Left renal pelvis (tissue), 4 donors: ENCODE measurements at places on chromosomes 12 and 14. TPM values are rescaled to one million over a fixed set of nuclear protein-coding genes. Genes with fewer than 3 reads are reported as not detected.
A peak's percentile ranks its signal among the peaks of the same experiment; 100 is the strongest.

DNA sequence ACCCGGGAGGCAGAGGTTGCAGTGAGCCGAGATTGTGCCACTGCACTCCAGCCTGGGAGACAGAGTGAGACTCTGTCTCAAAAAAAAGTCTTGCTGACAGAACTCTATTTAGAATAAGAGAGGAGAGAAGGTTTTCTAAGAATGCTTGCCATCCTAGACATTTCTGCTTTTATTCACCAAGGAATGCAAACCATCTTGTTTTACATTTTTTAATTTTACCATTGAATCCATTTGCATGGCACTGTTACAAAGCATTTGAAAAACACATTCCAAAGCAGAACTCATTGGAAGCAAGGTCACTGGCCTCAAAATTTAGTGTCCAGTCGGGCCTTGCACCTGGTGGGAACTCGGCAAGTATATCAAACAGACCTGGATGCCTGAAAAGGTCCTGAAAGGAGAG, 44.2 kb upstream of the RASSF3 start:
- no peak for DNase-seq

- DNase-seq, result no peak
Observed at GRCh38 chr14:39267608-39268005, 33.9 kb downstream of the MIA2 start.

- DNase-seq, result no peak
Observed at GRCh38 chr14:34049790-34050189, 98.9 kb upstream of the EGLN3 start.

GRCh38 chr14:93788293-93788542, at the start of gene PRIMA1:
Gene PRIMA1 (minus strand): TSS chr14:93788485. CDS start chr14:93787718, 767 bp downstream.
- no peak for DNase-seq

DNA sequence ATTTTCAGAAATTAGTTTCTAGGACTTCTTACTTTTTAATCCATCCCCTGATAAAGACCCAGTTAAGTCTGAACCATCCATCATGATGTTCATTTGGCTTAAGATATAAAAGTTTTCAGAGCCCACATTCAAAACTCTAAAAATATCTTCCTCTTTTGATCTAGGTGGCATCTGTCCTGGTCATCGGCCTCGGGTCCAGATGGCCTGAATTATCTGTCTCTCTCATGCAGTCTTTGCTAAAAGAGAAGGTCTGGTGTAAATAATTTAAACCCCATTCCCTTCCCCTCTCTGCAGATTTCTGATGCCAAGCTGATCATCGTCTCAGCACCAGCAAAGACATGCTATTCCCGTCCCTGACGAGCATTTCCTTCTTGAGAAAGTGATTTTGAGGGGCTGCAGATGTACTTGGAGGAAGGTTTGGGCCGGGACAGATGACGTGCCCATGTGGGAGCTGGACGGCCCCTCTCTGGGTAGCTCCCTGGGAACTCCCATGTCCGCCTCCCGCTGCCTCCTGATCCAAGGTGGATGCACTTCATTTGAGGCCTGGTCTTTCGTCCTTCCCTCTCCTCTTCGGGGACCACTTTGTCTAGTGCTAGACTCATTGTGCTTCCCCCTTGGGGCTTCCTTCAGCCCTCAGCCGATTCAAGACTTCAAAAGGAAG, 173.0 kb upstream of the PRMT8 start:
- no peak for DNase-seq

The CISTR gene
- not detected for polyA plus RNA-seq

DNA sequence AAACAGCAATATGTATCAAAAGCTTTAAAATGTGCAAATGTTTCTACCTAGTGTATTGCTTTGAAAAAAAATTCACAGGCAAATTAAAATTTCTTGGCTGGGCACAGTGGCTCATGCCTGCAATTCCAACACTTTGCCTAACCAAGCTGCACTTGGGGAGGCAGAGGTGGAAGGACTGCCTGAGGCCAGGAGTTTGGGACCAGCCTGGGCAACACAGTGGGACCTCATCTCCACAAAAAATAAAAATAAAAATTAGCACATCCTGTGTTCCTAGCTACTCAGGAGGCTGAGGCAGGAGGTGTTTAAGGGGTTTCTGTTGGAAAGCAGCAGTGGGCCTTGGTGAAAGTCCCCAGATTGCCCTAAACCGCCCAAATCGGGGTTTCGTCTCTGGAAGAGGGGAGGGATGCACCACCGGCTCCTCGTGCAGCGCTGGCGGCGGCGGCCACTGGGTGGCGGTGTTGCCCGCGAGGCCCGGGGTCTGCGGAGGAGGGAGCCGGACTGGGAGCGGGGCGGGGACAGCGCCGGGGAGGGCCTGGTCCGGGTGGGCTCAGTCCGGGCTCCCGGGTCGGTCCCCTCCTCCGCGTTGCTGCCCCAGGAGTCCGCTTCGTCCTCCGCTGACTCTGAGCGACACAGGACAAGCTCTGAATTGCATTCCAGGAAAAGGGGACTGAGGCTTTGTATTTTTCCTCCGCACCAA, 265.6 kb downstream of the AACS start:
- DNase-seq, result peak; percentile 24

DNA sequence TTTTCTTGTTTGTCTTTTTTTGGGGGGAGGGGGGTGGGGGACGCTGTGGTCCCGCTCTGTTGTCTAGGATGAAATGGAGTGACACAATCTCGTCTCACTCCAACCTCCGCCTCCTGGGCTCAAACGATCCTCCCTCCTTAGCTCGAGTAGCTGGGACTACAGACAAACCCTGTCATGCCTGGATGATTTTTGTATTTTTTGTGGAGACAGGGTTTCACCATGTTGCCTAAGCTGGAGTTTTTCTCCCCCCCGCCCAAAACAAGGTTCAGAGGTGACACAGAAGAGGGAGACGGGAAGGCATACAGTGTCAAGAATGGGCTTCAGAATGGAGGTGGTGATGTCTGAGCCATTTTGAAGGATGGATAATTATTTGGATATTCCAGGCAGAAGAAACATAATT, 116.9 kb upstream of the ATF1 start:
- no peak for DNase-seq

- no peak for DNase-seq
Observed at GRCh38 chr12:52434760-52435530, 774 bp upstream of the KRT75 start.

DNA sequence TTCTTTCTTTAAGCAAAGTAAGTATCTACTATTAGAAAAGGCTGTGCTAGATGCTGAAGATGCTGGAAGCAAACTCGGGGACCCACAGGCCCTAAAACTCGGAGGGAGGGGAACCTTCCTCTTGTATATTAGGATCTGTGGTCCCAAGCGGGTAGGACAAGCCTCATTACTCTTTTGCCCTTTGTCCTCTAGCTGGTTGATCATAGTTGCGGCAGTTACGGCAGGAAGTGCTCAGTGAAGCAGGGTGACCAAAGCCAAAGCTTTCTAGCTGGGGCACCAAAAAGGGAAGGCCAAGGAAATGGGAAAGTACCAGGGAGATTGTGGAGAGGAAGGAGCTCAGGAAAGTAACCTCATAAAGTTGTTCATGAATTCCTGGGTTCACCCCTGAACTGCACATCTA, 76.3 kb downstream of the SCFD1 start:
- DNase-seq, result no peak

The RAD51AP1 gene
- polyA plus RNA-seq, result 30.1 TPM

- no peak for DNase-seq
Observed at GRCh38 chr12:117334855-117335587, 26.4 kb downstream of the NOS1 start.

GRCh38 chr12:50425589-50426258, 25.0 kb downstream of the LARP4 start:
- DNase-seq, result no peak

DNA sequence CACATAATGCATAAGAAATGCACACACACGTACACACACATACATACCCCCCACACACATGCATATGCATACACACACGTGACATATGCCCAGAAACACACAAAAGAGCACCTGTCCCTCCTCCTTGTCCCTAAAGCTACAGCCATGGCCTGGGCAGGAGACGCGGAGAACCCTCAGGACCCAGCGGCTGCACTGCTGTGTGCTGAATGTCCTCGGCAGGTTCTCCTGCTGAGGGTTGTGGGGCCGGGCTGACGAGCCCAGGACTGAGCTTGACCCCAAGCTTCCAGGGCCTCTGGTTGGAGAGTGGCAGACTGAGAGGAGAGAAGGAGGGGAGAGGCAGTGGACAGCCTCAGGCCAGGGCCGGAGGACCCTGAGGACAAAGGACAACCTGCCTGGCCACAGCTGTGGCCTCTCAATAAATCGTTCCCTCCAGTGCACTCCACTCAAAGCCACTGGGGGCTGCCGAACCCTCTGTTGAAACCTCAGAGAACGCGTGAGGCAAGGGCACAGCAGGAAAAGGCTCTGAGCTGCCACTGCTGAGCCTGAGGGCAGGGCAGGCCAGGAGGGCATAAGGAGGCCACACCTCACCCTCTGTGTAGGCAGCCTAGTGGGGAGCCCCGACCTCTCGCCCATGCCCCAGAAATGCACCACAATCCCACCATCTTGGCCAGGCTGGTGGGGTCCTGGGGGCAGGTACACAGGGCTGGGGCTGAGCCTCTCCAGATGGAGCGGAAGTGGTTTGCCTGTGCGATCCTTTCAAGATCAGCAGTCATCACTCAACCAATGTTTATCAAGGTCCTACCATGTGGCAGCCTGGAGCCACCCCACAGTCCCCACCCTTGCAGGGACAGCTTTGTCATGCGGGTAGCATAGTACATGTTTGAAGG, 3.1 kb downstream of the CACNA2D4 start:
- DNase-seq, result no peak

DNA sequence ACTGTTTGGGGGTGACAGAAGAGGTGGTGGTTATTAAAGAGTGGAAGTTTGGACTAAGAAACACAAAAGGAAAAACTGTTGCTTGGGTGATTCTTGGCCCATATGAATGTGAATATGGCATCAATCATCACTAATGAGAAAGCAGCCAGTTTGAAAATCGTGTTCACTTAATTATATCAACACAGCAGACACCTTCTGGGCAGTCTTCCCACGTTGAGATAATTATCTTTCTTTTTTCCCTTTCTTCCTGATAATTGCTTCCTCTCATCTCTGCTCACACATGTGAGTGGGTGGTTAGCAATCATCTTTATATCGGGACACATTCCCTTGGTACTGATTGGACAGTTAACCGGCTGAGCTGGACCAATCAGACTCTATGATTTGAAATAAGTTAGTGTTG, 539.7 kb downstream of the AACS start:
- no peak for DNase-seq

- no peak for DNase-seq
Observed at GRCh38 chr12:69886109-69886508, 61.1 kb downstream of the MYRFL start.

GRCh38 chr14:100981809-100982208, 78.3 kb upstream of the RTL1 start:
- DNase-seq, result no peak

DNA sequence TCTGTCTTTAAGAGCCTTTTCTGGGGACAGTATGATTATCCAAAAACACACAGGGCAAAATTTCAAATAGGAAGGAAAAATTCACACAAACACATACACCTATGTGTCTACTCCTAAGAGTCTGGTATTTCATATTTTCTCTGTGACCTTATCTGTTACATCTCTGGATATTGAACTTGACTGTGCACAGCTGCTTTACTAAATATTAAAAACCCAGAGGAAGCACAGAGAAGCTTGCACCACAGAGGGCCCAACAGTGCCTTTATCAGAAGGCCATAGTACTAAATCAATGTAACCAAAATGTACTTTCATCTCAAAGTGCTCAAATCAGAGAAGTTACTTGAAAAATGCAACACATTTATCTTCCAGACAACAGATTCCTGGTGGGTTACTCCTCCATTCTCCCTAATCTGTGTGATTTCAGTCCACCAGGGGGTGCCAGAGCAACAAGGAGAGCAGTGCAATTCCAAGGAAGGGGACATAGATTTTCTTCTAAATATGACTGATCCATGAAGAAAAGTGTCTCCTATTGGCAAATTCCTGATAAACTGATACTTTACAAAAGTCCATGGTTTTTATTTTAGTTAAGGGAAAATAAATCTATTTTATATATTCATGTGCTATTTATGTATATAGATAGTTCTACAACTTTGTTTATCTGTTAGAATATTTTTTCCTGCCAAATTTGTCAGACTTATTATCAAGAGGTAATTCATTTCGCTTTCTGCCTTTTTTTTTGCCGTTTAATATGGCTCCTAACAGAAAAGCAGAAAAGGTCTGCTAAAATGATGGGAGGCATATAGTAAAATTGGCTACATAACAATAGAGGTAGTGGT, 617.6 kb downstream of the LRFN5 start:
- peak; percentile 53 for DNase-seq

DNA sequence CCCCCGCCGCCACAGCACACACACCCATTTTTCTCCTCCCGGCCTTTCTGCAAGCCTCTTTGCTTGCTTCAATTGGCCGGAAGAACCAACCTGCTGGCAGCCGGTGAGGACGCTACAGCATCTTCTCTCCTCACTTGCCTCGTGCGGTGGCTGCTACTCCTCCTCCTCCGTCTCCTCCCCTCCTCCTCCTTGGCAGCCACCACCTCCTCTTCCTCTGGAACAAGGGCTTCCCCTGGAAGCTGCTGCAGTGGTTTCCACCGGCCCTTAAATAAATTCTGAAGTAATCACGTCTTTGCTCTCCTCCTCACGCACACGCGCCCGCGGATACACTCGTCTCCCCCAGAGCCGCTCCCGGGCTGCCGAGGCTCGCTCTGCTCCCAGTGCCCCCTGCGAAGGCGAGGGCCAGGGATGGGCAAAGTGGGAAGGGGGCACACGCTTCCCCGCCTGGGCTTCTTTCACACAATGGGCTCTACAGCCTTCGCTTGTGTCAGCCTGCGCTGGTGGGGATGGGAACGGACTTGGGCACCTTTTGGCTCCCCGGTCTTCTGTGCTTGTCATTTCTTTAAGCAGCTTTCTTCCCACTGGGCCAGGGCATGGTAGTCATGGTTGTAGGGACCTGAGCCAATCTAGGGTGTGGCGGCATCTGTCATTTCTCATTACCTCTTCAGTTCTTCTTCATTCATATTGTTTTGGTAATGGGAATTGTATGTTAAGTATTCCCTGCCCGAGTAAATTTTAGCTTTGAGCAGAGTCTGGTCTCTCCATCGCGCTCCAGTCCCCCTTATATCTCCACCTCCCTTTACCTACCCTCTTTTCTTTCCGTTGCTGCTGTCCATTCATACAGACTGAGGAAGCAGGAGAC, at the start of gene PPFIA2:
Gene PPFIA2, minus strand, starts transcription at position 161 of the 862 bp plus-strand sequence.
- DNase-seq, result peak; percentile 24

- no peak for DNase-seq
Observed at GRCh38 chr14:42378274-42378673, 771.6 kb downstream of the LRFN5 start.

The STYK1 gene
- polyA plus RNA-seq, result 1.0 TPM

DNA sequence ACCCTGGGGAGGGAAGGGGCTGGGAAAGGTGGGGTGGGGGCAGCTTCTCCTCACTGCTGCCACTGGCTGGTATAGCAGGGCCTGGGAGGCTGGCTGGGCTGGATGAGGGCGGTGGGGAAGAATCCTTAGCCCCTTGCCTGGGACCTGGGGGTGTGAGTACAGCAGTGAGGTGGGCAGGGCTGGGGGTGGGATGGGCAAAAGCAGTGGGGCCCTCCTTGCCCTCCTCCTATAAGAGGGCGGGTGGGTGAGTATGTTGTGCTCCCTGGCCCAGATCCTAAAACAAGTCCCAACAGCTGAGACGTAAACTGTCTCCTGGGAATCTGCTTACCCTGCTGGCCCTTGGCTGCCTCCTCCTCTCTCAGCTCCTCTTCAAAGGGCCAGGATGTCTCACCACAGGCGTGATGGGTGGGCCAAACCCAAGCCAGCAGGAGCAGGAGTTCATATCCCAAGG, 2.2 kb downstream of the NCKAP5L start:
- DNase-seq, result no peak

The RAD9B gene
- 1.5 TPM for polyA plus RNA-seq

The OTUB2 gene
- polyA plus RNA-seq, result 4.4 TPM

GRCh38 chr12:50598321-50598862, 93.6 kb downstream of the DIP2B start:
- no peak for DNase-seq

- DNase-seq, result peak; percentile 42
Observed at GRCh38 chr12:71392521-71393145, 47.0 kb upstream of the LGR5 start.

GRCh38 chr14:68791078-68791901, 1.6 kb downstream of the ZFP36L1 start:
- no peak for DNase-seq
